HFFc6 (cell line): ENCODE measurements at places on chromosomes 5 and 9.

DNA sequence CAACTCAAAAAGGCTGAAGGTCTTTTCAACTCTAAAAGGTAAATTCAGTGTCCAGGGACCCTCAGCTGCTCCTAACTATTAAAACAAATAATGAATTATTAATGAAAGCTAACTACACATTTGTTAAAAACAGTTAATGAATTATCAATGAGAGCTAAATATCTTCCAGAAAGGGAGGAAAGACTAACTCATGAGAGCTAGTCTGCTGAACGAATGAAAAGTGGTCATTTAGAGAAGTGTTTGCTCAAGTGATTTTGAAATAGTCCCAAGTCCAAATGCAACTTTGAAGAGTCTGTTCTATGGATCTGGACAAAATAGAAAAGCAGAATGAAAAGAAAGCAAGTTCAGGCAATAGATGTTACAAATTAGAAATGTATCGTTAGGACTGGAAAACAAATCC is 133.9 kb upstream of the SPEF2 start:
- DNase-seq = no peak

DNA sequence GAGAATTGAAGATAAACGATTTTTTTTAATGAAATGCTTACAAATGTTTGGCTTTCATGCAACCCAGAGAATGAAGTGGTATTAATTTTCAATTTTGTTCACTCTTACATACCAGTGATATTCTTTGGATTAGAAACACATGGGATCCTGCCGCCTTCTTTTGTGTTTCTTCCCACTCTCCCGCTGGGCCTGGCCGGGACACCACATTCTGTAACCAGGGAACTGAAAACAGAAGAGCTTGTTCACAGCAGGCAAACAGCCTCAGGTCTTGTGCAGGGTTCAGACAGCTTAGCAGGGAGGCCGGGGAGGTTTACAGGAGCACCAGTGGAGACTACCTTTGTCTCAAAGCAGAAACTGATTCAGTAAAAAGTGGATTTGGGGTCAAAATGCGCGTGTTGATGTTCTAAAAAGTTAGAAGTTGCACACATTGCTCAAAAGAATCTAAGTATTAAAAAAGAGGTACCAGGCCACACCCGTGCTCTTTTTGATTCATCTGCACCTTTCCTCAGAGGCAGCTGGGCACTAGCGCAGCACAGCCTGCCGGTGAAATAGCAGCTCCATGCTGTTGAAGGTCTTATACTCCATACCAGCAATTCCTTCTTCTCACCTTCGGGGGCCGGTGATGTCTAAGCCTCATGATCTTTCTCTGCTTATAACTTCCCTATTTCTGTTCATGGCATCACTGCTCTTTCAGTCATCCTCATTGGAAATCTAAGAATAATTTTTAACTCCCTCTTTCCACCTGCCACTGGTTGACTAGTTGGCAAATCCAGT is 67.1 kb downstream of the GRAMD2B start:
- DNase-seq = no peak

DNA sequence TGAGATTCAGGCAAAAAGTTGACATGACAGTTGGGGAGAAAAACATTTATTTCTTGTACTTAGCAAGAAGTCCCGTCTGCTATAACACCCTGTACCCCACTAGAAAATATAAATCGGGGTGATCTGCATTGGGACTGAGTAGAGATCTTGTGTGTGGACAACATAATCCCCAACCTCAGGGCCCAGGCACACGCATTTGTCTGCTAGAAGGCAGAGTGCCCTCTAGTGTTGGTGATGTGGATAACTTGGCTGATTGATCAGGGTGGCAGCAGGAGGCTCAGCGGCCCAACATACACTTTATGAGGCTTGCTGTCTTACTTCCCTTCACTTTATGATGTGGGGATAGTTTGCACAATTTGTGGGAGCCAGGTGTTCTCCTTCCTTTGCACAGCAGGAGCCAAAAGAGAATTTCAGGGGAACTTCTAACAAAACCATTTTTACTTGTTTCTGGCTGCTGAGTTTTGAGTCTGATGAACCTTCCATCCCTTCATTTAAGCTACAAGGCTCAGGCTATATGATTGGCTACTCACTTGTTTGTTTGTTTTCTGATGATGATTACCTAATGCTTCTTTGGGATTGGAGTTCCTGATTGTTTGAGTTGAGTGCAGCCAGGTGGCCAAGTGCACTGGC is 263.2 kb downstream of the DMAC1 start:
- no peak for DNase-seq

DNA sequence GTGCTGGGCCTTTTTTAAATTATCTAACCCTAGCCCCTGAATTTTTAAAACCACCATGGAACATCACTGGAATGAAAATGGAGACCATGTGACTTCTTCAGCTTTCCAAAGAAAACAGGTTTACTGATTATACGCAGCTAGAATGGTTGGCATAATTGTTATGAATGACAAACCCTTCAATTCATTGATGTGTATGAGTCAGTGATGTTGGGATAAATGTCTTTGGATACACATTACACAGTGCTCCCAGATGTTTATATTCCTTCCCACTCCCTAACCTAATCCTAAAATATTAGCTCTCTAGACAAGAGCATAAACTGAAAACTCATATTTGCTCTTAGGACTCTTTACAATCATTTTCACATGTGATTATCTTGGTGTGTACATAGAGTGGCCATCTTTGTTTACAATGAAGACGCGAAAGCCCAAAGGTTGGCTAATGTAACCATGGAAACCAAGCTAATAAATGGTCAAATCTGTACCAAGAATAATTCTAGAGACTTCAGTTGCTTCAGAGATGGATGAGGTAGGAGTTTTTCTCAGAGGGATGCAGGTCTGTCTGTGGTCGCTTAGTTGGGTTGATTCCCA is 131.2 kb upstream of the HMHB1 start:
- no peak for DNase-seq

GRCh38 chr9:15531380-15531779 is 20.6 kb upstream of the PSIP1 start:
- DNase-seq = no peak

GRCh38 chr9:137828527-137829259 is 48.9 kb upstream of the CACNA1B start:
- no peak for DNase-seq

DNA sequence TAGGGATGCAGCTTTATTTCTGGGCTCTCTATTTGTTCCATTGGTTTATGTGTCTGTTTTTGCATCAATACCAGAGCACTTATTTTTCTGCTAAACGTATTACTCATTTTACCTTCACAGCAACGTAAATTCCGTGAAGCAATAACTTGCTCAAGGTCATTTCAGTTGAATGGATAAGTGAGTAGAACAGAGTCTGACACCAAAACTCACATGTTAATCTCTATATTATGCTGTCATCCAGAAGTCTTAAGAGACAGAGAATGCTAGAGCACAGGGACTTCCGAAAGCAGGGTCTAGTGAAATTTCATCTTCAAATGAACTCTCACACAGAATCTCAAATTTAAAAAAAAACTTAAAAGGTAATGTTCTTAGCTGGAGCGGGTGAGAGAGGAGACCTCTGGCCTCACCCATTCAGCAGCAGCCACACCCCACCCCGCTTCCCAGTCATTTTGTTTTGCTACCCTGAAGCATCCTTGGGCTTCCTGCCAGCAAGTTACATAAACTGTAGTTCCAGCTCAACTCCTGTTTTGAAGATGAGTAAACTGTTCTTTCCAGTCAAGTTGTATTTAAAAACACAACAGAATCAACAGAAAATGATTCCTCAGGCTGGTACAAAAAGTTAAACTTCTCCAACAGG is 69.3 kb downstream of the TRIM36 start:
- peak; percentile 3 for DNase-seq

GRCh38 chr5:68994645-68995044 is 99.2 kb upstream of the SLC30A5 start:
- no peak for DNase-seq

DNA sequence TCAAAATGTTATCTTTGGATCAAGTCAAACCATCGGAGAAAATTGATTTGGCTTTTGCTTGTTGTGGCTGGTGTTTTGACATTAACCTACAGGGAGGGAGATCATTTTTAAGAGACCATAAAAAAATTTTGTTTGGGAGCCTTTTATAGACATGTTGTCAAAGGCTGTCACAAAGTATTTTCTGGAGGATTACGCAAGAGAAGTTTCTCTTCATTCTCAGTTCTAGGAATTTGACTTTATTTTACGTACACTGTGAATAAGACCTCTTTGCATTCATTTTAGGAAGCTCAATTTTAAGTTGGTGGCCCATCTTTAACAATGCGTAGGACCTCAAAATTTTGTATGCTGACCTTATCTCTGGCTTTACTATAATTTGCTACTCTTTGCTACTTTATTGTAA is 50.2 kb upstream of the SLC44A1 start:
- no peak for DNase-seq

- DNase-seq = no peak
Measured at GRCh38 chr5:31343946-31344345, 150.5 kb downstream of the CDH6 start.

- DNase-seq = no peak
Measured at GRCh38 chr9:13707612-13708576, 428.4 kb upstream of the MPDZ start.

DNA sequence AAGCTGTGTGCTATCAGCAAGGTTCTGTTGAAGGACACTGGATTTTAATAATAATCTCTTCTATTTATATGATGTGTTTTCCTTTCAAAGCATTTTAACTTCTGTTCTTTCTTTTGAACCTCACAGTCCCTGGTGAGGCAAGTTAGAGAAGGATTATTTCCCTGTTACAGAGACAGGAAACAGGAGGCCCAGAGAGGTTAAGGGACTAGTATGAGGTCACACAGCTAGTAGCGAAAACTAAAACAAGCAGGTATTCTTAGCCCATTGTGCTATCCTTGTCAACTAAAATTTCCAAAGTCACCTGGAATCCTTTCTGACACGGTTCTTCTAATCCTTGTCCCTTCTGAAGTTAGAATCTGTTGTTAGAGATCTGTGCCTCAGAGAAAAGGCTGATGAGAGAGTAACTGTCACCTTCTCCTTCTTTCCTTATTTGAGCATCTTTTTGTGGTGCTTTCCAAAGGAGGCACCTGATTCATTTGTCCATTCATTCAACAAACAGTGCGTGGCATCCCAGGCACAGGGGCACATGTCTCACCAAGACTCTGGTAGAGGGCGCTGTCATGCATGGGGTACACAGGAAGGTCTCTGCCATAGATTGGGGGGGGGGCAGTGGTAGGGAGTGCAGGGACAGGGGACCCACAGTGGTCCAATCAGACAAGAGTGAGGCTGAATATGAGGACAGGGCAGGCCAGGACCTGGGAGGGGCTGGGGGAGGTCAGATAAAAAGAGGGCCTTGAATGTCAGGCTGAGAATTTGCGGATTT is 61.5 kb downstream of the CRB2 start:
- no peak for DNase-seq

- DNase-seq = no peak
Measured at GRCh38 chr9:89718651-89719050, 113.8 kb downstream of the GADD45G start.

DNA sequence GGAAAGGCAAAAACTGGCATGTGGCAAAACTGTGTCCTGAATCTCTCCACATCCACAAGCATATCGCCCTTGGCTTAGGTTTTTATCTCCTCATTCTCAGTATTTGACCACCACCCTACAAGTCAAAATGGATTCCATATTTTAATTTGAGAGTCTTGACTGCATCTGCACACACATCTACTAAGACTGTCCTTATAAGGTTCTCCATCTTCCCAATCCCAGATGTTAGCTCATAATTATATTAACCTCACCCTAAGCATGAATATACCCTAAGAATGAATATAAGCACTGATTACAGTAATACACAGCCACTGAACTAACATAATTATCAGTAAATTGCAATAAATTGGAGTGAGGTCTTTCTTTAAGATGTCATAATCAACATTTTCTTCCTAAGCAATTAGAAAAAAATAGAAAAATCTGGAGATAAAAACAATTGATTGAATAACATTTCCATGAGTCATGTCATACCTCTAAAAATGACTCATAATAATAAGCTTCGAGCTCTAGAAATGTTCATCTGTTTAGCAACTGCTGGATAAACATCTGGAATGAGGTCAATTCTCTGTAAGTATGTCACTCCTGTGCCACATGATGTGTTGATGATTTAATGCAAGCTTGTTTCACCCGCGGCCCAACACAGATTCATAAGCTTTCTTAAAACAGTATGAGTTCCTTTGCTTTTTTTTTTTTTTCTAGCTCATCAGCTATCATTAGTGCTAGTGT is 39.9 kb upstream of the PAM start:
- DNase-seq = peak; percentile 69

- no peak for DNase-seq
Measured at GRCh38 chr9:136527721-136528710, 17.8 kb downstream of the NOTCH1 start.

- DNase-seq = no peak
Measured at GRCh38 chr5:102262688-102263087, 33.4 kb downstream of the SLCO4C1 start.

DNA sequence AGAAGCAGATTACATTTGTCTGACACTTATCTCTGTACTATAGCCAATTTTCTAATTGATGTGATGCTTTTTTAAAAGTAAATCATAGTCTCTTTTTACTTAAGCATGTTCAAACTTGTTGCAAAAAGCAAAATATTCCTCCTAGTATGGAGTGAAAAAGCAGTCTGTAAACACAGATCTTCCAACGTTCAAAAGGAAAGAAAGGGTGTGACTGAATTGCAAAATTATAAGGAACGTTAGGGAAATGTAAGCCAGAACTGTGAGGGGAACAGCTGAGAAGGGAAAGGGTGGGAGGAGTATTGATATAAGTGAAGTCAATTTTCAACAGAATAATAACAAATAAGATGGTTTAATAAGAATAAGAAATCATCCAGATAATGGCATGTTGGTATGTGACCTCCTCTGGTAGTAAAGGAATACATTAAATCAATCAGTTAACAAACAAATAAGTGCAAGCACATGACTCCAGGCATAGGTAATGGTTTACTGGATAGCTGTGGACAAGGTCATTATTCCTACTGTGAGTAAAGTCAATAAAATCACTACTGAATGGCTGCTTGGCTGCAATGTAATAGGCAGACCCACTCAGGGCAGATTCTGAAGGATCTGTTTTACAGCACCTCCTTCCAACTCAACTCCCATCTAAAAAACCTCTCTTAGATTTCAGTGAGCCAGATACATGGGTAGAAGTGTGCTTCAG is 239.1 kb upstream of the NMUR2 start:
- no peak for DNase-seq

- DNase-seq = no peak
Measured at GRCh38 chr5:154373729-154374179, 72.0 kb upstream of the SAP30L start.

- DNase-seq = peak; percentile 46
Measured at GRCh38 chr9:96618209-96619123, 1.2 kb downstream of the CDC14B start.
